ENCODE measurements at places on chromosomes 13 and 19. TPM values are rescaled to one million over a fixed set of nuclear protein-coding genes. Genes with fewer than 3 reads are reported as not detected.

GRCh38 chr19:33795370-33796163 is 1.1 kb upstream of the KCTD15 start:
- DNase-seq = peak; percentile 71

DNA sequence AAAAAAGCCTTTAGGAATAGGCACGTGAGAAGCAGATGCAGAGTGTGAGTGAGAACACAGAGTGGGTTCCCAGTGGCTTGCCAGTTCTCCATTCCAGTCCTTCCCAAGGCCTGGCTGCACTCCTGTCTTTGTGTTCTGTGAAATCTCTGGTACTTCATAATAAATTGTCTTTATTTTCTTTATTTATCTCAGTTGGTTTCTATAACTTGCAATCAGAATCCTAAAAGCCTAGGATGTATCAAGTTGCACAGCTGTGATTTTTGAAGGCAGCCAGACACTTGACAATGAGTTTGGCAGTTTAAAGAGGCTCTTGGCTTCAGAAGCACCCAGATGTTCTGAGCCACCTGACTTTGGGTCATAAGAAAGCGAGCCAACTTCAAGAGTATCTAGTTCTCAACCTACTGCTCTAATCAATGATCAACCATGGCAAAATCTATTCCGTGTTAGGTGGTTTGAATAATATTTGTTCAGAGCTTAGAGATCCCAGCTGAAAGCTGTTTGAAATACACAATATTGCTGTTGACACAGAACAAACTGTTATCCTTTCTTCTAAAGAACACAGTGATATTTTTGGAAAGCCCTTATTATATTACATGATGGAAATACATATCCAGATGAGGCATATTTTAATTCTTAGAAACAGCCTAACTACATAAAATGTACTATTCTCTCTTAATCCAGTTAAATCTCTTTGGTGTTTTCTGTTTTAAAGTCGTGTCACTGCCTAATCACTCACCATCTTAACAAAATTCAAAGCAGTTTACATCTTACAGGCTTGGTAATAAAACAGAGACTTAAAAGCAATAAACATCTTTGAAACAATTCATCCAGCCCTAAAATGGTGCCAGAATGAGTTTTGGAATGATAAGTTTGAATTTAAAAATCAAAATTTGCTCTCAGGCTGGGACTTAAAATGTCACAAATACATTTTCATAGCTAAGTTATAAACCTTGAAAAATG is 483.0 kb upstream of the NBEA start:
- DNase-seq = no peak

DNA sequence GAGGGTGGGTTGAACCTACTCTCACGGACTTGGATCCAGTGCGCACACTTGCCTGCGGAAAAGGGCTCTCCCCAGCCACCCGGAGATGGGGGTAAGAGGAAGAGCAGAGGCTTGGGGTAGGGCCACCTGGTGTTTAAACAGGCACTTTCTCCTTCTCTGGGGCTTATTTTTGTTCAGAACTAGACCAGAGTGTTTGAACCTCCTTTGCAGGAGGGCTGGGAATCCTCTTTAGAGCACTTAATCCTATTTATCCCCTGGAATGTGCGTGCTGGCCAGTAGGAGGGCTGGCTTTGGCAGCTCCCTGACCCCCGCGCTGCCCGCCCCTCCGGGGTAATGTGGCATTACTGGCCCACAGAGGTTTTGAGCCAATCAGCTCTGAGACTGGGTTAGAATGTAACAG is 2.0 kb downstream of the RGS9BP start:
- no peak for DNase-seq

DNA sequence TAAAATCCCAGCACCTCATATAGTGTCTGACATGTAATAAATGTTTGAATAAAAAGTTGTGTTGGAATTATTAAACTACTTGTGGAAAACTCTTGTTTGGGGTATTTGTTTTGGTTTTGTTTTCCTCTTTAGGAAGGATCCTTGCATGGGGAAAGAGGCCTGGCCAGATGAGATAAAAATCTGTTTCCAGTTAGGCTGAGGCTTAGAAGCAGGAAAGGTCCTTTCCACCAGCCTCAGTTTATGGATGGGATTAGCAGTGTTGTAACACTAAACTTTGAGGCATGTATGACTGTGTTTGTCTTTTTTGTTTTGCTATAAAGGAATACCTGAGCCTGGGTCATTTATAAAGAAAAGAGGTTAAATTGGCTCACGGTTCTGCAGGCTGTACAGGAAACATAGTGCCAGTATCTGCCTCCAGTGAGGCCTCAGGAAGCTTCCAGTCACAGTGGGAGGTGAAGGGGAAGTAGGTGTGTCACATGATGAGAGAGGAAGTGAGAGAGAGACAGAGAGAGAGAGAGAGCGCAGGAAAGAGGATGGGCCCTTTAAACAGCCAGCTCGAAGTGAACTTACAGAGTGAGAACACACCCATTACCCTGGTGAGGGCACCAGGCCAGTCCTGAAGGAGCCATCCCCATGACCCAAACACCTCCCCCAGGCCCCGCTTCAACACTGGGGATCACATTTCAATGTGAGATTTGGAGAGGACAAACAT is 21.6 kb downstream of the SPATA13 start:
- no peak for DNase-seq

GRCh38 chr13:83538636-83539035 is 343.6 kb downstream of the SLITRK1 start:
- DNase-seq = no peak

GRCh38 chr13:25372284-25373081 is 709 bp downstream of the ATP8A2 start:
- DNase-seq = no peak

GRCh38 chr19:5075597-5075996 is 106.7 kb downstream of the KDM4B start:
- peak; percentile 80 for DNase-seq

GRCh38 chr19:1734321-1734966 is 18.9 kb upstream of the ONECUT3 start:
- peak; percentile 44 for DNase-seq

DNA sequence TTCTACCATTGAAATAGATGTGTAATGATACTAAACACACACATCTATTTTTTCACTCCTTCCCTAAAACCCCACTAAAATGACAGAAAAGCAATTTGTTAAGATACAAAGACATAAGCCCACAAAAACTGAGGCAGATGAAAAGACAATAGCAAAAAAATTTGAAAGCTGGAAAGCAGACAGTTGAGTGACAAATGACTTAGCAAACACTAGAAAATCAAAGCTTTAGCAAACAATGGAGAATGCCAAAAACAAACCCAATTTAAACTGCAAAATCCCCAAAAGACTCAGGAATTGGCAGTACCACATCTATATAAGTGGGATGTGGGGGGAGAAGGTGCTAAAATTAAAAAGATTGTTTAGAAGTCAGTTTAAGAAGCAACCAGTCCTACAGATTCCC is 9.5 kb downstream of the TSC22D1 start:
- DNase-seq = no peak

DNA sequence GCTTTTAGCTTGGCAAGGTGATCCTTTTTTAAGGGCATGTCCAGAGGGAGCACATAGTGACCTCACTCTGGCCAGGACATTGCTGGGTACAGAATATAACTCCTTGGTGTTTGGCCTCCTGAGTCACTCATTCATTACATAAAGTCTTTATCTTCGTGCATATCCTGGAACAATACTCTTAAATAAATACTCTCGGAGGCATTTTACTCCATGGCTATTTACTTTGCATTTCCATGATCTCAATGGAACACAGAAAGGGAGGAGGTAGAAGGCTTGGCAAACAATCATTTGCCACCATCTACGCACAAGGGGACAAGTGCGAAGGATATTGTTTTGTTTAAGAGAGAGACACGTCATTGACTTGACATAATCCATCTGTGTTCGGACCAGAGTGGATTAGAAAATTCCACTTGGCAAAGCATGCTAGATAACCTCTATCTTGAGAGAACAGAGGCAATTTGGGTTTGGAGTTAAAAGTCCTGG is 210.0 kb downstream of the IRS2 start:
- no peak for DNase-seq

GRCh38 chr13:110310541-110311442 is 3.7 kb downstream of the COL4A2 start:
- DNase-seq = no peak

GRCh38 chr13:98752467-98753290 is at the start of gene SLC15A1:
SLC15A1 (minus strand) TSS chr13:98752672; CDS start chr13:98752598, 74 bp downstream.
- DNase-seq = no peak

DNA sequence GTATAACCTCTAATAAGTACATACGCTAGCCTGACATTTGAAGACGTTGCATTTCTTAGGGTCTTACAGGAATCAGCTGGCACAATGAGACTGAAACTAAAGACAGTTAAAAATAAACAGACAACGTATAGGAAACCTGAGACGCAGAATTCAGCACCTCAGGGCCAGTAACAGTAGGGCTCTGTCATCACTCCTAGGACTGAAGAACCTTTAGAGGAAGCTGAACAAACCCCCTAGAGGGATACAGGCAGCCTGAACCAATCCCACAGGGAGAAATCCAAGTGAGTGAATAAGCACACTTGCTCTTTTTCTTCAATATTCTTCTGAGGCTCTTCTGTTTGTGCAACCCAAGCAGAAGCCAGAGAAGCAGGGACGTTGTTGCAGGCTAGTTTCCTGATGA is 53.9 kb upstream of the KLHL1 start:
- no peak for DNase-seq

- DNase-seq = peak; percentile 91
These were observed 1.0 kb downstream of the PRMT1 start for GRCh38 chr19:49677901-49678674.

- DNase-seq = peak; percentile 58
These were observed 541 bp upstream of the RSPH6A start for GRCh38 chr19:45815481-45816216.

DNA sequence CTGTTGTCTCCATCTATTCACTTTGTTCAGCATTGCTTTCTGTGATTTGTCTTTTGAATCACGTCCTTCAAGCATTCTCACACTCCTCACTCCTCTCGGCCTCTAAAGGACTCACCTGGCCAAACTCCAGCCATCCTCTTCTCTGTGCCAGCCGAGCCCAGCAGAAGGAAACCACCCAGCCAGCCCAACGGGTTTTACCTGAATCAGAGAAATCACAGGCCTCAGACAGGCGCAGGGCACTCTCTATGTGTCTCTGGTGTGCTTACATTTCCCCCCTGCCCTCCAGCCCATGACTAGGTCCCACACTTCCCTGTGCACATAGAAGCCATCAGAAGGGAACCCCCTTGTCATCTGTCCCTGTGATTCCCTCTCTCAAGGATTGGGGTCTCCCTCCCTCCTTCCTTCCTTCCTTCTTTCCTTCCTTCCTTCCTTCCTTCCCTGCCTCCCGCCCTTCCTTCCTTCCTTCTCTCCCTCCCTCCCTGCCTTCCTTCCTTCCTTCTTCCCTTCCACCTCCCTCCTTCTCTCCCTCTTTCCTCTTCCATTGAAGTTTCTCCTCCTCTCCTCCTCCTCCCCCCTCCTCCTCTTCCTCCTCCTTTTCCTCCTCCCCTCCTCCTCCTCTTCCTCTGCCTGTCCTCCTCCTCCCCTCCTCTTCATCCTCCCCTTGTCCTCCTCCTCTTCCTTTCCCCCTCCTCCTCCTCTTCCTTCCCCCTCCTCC is 8.8 kb upstream of the ZNF541 start:
- DNase-seq = no peak

DNA sequence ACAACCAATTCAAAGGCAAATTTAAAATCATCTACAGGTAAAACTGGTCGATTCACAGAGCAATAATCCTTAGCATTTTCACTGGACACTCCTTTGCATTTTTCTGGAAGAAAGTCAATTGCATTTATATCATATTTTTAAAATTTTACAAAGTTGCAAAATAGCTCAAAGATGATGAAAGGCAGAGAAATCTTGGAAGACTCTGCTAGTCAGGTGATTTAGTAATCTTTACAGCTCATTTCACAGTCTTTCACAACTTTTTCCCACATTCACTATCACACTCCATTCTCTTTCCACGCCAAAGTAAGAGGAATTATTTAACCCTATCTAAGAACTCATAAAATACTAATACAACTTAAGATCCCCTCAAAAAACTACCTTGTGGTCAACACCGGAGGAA is 1063.8 kb downstream of the EFNB2 start:
- DNase-seq = no peak

DNA sequence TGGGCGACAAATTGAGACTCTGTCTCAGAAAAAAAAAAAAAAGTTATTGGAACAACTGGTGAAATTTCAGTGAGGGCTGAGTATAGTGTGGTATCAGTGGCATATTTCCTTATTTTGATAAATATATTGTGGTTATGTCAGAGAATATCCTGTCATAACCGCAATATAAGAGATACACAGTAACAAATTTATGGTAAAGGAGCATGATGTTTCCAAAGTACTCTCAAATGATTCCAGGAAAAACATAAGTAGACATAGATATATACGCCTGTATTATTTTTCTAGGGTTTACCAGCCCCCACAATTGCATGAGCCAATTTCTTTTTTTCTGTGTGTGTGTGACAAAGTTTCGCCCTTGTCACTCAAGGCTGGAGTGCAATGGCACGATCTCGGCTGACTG is 5.7 kb upstream of the C5AR1 start:
- DNase-seq = no peak

DNA sequence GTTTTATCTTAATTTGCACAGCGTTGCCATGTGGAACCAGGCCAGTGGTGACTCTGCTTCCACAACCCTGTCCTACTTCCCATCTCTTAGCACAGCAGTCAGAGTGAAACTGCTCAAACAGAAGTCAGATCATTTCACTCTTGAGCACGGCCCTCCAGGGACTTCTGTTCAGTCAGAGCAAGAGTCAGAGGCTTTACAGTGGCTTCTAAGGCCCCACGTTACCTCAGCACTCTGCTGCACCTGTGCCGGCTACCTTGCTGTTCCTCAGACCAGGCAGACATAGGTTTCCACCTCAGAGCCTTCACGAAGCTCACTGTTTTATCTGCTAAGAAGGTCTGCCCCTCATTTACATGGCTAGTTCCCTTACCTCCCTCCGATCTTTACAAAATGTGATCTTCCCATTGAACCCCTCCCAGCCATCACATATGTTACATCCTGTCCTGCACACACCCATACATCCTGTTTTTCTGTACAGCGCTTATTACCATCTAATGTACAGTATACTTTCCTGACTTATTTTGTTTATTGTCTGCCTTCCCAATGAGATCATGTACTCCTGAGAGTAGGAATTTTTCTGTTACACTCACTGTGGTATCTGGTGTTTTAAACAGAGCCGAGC is 41.6 kb downstream of the TM9SF2 start:
- DNase-seq = no peak

DNA sequence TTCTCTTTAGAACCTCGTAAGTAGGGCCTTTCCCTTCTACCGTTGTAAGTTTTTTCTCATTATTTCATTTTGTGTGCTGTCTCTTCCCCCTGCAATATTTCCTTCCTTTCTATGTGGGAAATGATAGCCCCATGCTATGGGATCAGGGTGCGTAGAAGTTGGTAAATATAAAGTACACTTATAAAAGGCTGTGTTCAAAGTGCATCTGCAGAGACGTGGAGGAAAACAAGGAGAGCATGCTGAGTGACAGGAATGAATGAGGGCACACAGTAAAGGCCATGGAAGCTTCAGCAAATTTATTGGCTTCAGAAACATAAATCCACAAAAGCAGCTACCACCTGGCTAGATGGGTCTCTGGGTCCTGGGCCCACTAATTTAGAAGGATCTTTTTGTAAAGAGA is 21.6 kb upstream of the SPRY2 start:
- DNase-seq = no peak

- DNase-seq = no peak
These were observed 400.2 kb downstream of the SLITRK5 start for GRCh38 chr13:88071371-88071770.

The CPB2 gene
- not detected for total RNA-seq

The ICAM3 gene
- 91.9 TPM for total RNA-seq

The NLRP11 gene
- total RNA-seq = not detected

The NFIX gene
- total RNA-seq = 0.89 TPM

The TNNI3 gene
- not detected for total RNA-seq

The INSR gene
- total RNA-seq = 1.1 TPM

The OR7A5 gene
- not detected for total RNA-seq

The TNFRSF19 gene
- total RNA-seq = 0.17 TPM

The LGALS14 gene
- not detected for total RNA-seq

The ENOX1 gene
- total RNA-seq = 11.7 TPM
